ENCODE measurements at places on chromosomes 1 and 21. TPM values are rescaled to one million over a fixed set of nuclear protein-coding genes. Genes with fewer than 3 reads are reported as not detected.

The C1orf141 gene
- total RNA-seq, result not detected

The PLEKHN1 gene
- total RNA-seq, result 1.2 TPM

The TP73 gene
- not detected for total RNA-seq

The FMO5 gene
- total RNA-seq, result 5.8 TPM

The MAP10 gene
- 1.8 TPM for total RNA-seq

The OVAAL gene
- not detected for total RNA-seq

The OR14K1 gene
- total RNA-seq, result 0.42 TPM

The KRTAP12-2 gene
- total RNA-seq, result not detected

The NKAIN1 gene
- total RNA-seq, result 0.30 TPM

The KCNJ15 gene
- total RNA-seq, result 2.7 TPM

The TFF1 gene
- total RNA-seq, result not detected

The CD160 gene
- total RNA-seq, result 0.30 TPM

The RGS16 gene
- total RNA-seq, result 9.2 TPM

The PPP1R12B gene
- total RNA-seq, result 595 TPM

The HSD11B1 gene
- 21.5 TPM for total RNA-seq

The CASP9 gene
- total RNA-seq, result 9.4 TPM

The EBNA1BP2 gene
- 29.0 TPM for total RNA-seq

The TEKT2 gene
- total RNA-seq, result not detected

The FCGR2B gene
- total RNA-seq, result 68.6 TPM

The CLDN17 gene
- not detected for total RNA-seq

The OR2L5 gene
- not detected for total RNA-seq
